ENCODE measurements at places on chromosomes 5 and 9.

GRCh38 chr9:130090915-130091314 lies 37.2 kb downstream of the GPR107 start:
- DNase-seq: no peak

- DNase-seq: no peak
Measured at GRCh38 chr5:134507452-134507851, 18.0 kb upstream of the JADE2 start.

GRCh38 chr9:76901801-76902200 lies 4.1 kb downstream of the PRUNE2 start:
- DNase-seq: no peak

DNA sequence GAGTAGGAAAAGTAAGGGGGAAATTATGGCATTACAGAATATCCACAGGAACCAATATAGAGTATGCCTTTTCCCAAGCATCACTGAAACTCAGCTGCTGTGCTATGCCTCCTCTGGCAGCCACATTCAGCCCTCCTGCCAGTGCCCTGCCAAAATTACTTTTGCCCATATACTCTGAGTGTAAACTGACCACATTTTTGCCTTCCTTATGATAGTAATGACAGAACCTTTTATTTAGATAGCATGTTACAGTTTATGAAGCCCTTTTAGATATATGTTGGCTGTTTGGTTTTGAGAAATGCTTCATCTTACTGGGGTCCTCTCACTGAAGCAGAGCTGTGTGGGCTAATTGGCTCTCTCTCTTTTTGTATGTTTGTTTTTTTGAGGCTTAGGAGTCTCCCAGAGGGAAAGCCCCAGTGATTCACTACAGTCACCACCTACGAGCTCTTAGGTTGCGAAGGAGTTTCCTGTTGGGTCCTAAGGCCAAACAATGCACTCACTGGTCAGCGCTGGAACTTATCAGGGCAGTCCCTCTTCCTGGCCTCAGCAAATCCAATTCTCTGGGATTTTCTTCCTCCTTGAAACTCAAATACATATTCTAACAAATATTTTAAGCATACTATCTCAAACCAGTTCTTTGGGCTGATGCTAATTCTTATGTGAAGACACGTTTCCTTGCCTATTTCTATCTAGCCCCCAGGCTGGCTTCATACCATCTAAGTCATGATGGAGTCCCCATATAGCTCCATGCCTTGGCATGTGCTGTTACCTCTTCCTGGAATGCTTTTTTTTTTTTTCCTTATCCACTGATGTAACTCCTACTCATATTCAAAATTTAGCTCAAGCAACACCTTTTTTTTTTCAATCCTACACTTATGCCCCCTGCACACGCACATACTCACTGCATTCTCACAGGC lies 3.7 kb downstream of the PHF24 start:
- peak; percentile 8 for DNase-seq

- no peak for DNase-seq
Measured at GRCh38 chr9:108850293-108850897, 5.4 kb downstream of the ACTL7B start.

- DNase-seq: no peak
Measured at GRCh38 chr9:14313951-14314423, at the start of gene NFIB. NFIB (minus strand) TSS chr9:14314141; CDS start chr9:14313511, 630 bp downstream.

All from AG09319 (cell line).